Activated T-helper 1 cell treated with Interleukin-2 at 50 U/mL for 16 hours (primary cell): ENCODE measurements at places on chromosomes 4 and X.

- no peak for DNase-seq
Measured at GRCh38 chr4:43766648-43767047, 682.0 kb downstream of the KCTD8 start.

GRCh38 chrX:131727778-131728177 is 183.9 kb downstream of the OR13H1 start:
- no peak for DNase-seq

DNA sequence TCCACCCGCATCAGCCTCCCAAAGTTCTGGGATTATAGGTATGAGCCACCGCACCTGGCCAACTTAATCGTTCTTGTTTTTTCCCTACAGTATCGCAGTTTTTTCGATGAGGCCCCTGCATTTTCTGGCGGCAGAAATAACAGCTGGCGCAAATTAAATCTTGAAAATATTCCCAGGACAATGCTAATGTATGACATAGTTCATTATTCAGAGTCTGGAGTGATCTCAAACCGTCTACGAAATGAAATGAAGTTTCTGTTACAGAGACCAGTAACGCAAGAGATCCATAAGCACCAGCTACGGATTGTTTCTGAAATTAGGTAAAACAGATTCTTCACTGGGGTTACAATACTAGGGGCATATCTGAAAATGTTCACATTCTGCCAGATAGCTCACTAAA is 27.3 kb downstream of the CXorf58 start:
- DNase-seq = no peak

DNA sequence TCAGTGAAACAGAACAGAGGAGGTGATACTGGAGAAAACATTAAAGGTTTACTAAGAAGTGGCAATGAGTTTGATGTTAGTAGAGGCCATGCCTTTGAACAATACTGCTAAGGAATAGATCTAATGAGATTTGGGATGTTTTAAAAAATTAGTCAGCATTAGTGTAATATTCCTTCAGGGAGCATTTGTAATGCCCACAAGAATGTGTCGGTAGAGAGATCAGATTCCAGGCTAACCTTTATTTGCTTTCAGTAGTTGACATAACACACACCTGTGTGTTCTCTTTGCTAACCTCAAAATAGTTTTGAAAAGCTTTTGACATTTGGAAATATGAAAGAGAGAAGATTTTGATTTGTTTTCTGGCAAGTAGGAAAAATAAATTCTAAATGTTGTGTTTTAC is 328.8 kb downstream of the BMPR1B start:
- no peak for DNase-seq

- no peak for DNase-seq
Measured at GRCh38 chr4:53617101-53617680, 25.9 kb upstream of the LNX1 start.

- no peak for DNase-seq
Measured at GRCh38 chr4:140208921-140209320, 54.9 kb upstream of the MAML3 start.

DNA sequence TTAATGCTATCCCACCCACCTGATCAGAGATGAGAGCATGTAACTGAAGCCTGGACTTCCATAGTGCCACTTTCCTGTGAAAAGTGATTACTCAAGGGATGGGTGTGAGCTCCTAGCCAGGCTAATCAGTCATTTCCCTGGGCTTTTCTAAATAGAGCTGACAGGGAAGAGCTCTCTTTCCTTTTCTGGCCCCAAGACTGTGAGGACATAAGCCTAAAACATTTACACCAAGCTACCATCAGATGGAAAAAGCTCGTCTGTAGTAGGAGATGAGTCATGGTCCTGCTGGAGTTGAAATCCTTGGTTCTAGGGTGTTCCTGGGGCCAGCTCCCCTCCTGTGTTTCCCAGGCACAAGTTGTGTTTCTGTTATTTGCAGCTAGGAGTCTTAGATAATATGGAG is 52.4 kb upstream of the NDP start:
- DNase-seq = no peak

GRCh38 chr4:153725136-153725830 is 34.5 kb downstream of the RNF175 start:
- no peak for DNase-seq

GRCh38 chr4:180641495-180641894 is 1601.7 kb upstream of the TENM3 start:
- DNase-seq = no peak

GRCh38 chrX:79159800-79160199 is 15.3 kb downstream of the GPR174 start:
- DNase-seq = no peak

DNA sequence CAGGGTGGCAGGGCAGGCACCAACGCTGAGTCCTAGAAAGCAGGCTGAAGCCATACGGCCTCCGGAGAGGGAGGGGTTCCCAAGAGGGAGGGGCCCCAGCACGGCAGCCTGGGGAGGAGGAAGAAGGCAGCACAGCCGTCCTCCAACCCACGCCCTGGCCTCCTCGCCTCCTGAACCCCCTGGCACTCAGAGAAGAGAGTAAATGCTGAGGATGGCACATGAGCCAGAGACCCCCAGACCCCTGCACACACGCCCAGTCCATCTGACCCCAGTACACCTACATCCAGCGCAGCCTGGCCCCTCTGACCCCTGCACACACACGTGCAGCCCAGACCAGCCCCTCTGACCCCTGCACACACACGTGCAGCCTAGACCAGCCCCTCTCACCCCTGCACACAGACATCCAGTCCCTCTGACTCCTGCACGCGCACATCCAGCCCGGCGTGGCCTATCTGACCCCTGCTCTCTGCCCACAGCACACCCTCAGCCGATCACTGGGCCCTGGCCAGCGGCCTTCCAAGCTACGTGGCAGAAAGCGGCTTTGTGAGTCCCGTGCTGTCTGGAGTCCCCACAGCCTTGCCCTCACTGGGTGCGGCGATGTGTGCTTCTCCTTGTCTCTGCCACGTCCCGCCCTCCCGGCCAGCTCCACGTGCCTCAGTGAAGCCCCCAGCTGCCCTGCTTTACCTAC is 18.5 kb downstream of the ATP5ME start:
- DNase-seq = no peak

- DNase-seq = no peak
Measured at GRCh38 chr4:181890031-181890430, 353.2 kb upstream of the TENM3 start.

DNA sequence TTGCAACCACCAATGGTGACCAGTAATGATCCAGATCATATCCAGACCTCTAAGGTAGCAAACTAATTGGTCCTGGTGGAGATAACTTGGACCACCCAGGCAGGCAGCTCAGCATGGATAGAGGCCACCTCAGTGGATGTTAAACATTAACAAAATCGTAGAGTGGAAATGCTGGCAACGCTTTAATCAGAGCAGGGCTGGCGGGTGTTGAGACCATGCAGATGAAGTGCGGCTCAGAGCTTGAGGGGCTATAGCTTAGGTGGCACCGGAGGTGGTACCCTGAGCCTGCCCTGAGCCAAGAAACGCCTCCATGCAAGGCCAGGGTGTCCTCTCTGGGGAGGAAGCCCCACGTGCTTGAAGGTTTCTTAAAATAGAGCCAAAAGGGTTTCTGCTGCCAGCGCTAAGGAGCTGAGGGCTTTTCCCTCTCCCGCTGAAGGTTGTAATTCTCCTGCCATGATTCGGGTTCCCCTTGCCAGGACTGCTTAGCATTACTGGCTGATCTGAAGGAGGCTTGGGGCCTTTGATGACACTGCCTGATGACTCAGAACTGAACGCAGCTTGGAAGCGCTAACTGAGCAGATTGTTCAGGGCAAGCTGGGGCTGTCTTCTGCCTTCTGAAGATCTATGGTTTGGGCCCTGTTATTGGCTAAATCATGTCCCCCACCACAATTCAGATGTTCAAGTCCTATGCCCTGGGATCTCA is 177.8 kb upstream of the ATP6AP2 start:
- no peak for DNase-seq

GRCh38 chrX:12977761-12978204 is 2.9 kb downstream of the TMSB4X start:
- no peak for DNase-seq

GRCh38 chr4:71239365-71239764 is 99.5 kb upstream of the SLC4A4 start:
- no peak for DNase-seq

- DNase-seq = no peak
Measured at GRCh38 chr4:183434264-183434663, 10.2 kb upstream of the CDKN2AIP start.

DNA sequence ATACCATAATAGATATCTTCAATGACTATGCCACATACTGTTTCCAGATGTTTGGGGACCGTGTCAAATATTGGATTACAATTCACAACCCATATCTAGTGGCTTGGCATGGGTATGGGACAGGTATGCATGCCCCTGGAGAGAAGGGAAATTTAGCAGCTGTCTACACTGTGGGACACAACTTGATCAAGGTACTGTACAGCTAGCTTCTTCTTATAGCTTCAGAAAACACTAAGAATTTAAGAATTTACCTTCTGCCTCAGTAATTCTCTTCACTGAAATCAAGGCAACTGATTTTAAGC is 805 bp downstream of the KLB start:
- no peak for DNase-seq

DNA sequence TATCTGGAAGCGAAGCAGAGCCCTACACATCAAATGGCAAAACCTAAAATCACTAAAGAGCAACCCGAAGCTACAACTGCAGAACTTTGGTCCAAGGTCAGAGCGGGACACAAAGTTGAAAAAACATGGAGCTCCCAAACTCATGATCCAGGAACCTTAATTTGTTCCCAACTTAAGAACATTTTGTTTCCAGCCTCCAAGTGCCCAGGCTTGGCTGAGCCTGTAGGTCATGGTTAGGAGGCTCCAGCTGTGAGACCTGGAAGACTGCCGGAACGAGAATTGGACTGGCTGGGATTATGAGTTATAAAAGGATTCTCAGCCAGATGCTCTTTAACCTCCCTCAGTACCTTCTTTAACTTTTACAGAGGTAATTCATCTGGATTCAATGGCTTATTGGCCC is 349.1 kb upstream of the DDX53 start:
- DNase-seq = no peak

- no peak for DNase-seq
Measured at GRCh38 chr4:40321574-40322275, 13.4 kb upstream of the CHRNA9 start.

DNA sequence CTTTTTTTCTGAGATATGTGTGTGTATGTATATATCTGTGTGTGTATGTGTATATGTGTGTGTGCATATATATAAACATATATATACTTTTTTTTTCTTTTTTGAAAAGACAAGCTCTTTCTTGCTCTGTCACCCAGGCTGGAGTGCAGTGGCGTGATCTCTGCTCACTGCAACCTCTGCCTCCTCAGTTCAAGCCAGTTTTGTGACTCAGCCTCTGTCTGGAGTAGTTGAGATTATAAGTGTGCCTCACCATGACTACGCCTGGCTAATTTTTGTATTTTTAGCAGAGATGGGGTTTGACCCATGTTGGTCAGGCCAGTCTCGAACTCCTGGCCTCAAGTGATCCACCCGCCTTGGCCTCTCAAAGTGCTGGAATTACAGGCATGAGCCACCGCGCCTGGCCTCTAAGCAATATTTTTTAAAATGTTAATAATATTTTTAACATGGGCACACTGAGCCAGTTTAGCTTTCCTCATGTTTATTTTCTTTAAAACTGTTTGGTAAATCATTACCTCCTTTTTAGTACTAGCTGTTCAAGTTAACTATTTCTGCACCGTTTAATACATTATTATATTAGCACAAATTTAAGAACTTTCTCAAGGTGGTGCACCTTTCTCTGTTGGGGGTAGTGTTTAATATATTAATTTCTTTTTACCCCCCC is 33.3 kb downstream of the BBS12 start:
- no peak for DNase-seq

- DNase-seq = peak; percentile 39
Measured at GRCh38 chr4:38667085-38667893, 3.3 kb downstream of the KLF3 start.

DNA sequence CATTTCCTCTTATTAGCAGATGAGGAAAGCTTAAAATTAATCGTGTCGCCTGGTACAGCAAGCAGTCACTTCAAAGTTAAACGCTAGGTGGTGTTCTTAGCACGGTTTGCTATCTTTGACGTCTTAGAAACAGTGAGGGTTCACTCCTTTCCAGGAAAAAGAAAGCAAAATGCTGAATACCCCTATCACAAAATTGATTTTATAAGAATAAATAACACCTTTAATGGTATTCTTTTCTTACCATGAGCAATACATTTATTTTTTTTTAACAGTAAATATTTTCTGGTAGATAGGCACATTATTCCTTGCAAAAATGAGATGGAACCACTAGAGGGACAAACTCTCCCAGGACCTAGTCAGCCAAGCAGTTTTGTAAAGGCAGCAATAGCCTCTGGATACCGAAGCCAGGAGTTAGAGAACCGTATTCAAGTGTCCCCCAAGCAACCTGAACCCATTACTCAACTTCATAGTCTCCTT is 153.9 kb downstream of the KDR start:
- DNase-seq = no peak

GRCh38 chr4:70842761-70843435 is 3.2 kb upstream of the GRSF1 start:
- DNase-seq = no peak

DNA sequence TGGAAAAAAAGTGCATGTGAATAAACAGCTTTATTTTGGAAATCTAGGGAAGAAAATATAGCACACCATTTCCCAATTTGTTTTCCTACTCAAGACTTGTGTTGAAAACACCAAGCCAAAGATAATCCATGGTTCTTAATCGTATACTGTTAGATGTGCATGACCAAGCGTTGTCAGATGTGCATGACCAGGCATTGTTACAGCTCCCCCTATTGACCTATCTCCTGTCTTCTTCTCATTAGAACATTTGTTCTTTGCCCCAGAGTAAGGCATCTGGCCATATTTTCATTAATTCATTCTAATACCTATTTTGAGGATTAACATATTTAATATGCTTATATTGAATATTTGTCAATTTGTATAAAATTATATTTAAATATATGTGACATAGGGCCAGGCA is 14.4 kb upstream of the VCX start:
- no peak for DNase-seq

DNA sequence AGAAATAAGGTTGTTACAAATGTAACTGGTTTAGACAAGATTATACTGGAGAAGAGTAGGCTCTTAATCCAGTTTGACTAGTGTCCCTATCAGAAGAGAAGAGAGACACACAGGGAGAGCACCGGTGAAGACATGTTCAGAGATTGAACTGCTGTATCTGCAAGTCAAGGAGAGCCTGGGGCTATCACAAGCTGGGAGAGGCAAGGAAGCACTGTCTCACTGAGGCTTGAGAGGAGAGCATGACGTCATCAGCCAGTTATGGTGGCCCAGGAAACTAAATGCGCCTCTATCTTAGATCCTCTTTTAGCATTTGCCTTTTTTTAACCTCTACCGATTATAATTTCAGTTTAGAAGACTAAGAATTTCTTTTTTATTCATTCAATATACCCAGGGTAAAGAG is 583.4 kb downstream of the TRAM1L1 start:
- no peak for DNase-seq

DNA sequence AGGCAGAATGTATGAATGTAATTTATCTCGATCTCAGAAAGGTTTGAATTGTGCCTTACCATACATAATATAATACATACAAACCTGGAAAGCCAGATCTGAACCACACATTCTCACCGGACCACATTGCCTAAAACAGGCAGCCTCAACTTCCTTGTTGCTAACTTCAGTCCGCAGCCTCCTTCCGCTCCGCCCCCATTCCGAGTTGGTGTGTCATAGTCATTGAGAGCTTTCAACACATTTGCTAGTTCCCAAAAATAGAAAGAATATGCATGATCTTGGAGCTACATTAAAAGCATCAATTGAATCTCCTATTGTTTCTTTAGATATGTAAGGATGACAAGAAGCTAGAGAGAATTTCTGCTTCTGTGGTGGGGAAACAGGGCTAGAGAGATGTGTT is 127.2 kb downstream of the ARHGEF9 start:
- DNase-seq = no peak

GRCh38 chrX:115958687-115959359 is 211.7 kb upstream of the AGTR2 start:
- no peak for DNase-seq

GRCh38 chr4:85474818-85475630 is at the start of gene ARHGAP24:
Gene ARHGAP24 (plus strand): TSS chr4:85475150.
- no peak for DNase-seq
